Neural crest cell (in vitro differentiated cells): ENCODE measurements at places on chromosomes 3 and 15.

DNA sequence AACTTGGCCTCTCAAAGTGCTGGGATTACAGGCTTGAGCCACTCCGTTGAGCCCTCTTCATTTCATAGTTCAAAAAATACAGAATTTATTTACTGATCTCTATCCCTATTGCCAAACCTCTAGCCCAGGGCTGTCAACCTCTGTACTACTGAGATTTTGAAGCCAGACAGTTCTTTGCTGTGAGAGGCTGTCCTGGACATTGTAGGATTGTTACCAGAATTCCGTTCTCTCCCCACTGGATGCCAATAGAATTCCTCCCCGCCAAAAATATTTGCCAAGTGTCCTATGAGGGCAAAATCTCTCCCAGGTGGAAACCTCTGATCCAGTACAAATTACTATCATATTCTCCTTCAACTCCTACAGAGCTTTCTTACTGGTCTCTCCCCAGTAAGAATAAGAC is 29.6 kb upstream of the ADAMTS9 start:
- no peak for DNase-seq

DNA sequence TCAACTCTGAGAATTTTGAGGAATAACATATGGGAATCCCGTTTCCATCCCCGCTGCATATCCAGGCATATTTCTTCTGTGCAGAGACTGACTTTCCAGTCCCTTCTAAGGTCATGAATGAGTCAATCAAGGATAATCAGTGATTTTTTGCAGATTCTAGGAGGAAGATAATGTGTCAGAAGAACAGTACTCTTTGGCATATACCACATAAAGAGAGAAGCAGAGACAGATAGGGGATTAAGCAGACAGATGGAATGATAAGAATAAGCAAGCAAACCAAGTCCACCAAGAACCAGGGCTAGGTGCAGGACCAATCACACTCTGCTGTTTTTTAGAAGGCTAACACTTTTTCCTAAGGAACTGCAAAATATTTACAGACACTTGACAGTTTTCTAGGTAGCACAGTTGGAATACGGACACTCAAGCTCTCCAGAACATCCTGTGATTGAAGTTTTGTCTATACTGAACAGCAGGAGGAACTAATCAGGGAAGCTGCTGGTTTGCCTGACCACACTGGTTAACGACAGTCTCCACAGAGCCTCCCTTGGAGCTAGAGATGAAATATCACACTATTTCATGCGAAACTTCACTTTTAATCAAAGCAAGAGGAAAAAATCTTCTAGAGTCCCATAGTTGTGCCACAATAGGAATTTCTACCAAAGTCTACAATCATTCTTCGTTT is 450.0 kb upstream of the KCNMB2 start:
- no peak for DNase-seq

GRCh38 chr3:141412936-141413354 is 44.6 kb downstream of the ZBTB38 start:
- DNase-seq: no peak

DNA sequence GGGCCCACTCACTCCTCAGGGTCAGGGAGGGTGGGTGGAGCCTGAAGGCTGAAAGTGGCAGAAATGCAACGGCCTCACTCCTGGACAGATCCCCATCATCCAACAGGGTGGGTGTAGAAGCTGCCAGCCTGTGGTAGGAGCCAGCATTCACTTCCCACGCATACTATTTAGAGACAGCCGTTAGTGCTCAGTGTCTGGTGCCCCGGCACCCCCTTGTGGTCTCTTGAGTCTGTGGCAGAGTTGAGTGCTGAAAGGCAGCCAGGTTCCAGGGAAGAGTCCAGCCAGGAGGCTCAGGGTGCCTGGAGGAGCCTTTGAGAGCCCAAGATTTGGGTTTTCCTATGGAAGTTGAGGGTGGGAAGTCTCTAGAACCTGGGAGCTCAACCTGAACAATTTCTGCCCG is 2.1 kb upstream of the GNAT1 start:
- DNase-seq: peak; percentile 51

DNA sequence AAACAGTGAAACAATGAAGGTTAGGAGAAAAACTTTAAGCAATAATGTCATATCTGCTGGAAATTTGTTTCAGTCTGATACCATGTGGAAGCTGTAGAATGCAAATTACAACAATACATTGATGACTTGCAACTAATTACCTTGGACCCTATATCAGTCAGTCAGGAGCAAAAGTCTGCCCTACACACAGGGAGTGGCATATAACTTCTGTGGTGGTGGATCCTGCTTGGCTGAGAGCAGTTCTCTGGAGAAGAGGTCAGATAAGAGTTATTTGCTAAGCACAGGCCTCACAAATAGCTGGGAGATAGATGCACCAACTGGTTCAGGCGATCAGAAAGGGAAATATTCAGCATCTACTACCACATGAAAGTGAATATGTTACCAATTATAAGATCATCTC is 1364.6 kb upstream of the EPHA6 start:
- no peak for DNase-seq

GRCh38 chr3:140147965-140148490 is 213.0 kb downstream of the CLSTN2 start:
- no peak for DNase-seq

DNA sequence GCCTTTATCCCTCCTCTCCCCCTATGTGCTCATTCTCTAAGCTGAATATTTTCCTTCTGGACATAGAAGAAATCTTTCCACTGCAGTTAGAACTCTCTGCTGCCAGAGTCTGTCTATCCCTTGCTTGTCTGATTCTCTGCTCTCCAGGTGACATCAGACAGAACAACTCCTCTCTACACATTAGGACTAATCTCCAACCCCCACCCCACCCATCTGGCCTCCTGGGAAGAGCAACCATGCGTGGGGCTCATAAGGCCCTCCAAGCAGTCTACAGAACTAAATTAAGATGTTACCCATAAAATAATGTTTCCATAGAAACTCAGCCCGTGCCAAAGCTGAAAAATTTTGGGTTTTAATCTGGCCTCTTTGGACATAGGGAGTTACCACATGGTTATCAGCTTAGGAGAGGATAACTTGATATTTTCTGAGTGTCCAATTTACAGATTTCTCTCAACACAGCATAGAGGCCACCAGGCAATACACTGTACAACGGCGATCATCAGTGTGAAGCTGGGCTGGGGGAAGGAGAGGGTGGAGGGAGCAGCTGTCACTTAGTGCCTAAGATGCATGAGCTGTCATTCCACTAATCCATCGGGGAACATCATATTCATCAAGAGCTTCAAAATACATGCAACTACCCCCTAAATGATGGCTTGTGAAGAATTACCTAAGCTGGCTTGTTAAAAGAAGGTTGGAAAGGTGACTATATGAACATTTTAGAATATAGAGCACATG is 199.4 kb downstream of the CLSTN2 start:
- no peak for DNase-seq

- no peak for DNase-seq
These were observed 12.0 kb downstream of the TBC1D5 start for GRCh38 chr3:17730318-17730967.

- DNase-seq: no peak
These were observed 318.6 kb downstream of the SUCLG2 start for GRCh38 chr3:67335813-67336212.

DNA sequence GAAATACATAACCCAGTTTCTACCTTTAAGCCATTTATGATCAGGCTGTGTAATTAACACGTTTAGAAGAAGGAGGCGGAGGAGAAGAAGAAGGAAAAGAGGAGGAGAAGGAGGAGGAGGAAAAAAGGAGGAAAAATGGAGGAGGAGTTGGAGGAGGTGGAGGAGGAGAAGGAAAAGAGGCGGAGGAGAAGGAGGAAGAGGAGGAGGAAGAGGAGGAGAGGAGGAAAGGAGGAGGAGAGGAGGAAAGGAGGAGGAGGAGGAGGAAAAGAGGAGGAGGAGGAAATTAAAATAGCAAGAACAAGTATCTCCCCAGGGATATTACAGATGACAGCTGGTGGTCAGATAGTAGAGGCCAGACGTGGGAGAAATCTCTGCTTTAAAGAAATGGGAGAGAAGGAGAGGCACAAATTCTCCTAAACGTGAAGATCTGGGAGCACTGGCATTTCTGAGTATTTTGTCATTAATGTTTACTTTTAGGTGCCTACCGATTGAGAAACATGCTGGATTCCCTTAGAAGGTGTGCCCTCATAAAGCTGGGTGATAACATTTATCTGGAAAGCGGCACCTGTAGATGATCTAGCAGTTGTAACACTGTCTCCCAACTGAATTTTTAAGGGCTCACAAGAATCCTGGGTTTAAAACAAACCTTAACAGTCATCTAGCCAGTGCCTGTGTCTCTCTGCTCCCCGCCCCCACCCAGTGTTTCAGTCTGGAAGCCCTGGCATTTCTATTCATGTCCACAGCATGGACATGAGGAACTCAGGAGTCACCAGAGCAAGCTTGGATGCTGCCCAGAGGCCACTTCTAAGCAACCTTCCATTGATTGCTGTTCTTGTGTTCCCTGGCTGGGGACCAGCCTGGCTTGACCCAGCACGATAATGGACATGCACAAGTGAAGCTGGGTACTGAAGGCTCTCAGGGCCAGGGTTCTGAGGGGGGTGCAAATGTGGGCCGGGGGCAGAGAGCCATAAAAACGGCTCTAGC is 75.2 kb downstream of the CHRNA7 start:
- DNase-seq: no peak

GRCh38 chr15:28246605-28247004 is 75.4 kb downstream of the HERC2 start:
- DNase-seq: no peak

GRCh38 chr3:179200790-179201189 is 50.1 kb downstream of the KCNMB3 start:
- no peak for DNase-seq

DNA sequence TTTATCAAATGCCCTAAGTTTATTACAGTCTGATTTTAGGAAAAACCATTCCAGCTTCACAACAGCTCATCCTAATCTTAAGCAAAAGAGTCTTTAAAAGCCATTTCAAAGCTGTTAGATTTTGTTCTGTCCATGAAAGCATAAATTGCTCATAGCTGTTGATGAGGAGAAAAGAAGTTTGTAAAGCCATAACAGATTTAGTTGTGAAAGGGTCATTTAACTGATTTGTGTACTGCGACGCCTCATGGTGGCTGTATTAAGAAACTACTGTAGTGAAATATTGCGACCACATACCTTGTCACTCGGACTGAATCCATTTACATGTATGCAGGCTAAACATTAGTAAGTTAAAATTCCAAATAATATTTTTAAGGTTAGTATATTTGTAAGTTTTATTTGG is 20.9 kb downstream of the BBX start:
- DNase-seq: no peak

DNA sequence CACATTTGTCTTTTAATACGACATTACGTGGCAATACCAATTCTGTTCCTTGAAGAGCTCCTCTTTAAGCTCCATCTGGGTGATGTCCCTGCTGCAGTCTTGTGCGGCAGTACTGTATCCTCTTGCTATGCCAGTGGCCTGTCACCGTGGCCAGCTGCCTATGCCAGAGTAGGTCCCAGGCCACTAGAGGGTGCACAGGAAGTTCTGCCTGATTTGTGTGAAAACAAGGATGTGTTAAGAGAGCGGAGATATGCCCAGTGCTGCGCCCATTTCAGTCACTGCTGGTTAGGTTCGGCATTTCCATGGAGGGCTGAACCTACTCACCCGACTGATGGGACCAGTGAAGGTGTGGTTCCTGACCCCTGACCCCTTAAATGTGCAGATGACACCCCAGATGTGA is 25.2 kb downstream of the NIPA1 start:
- peak; percentile 19 for DNase-seq

GRCh38 chr15:67775250-67775649 is 50.1 kb upstream of the SKOR1 start:
- DNase-seq: no peak

GRCh38 chr3:186267758-186268157 is 94.3 kb downstream of the DGKG start:
- DNase-seq: no peak

- no peak for DNase-seq
These were observed 106.7 kb upstream of the FHIT start for GRCh38 chr3:61357902-61358301.

DNA sequence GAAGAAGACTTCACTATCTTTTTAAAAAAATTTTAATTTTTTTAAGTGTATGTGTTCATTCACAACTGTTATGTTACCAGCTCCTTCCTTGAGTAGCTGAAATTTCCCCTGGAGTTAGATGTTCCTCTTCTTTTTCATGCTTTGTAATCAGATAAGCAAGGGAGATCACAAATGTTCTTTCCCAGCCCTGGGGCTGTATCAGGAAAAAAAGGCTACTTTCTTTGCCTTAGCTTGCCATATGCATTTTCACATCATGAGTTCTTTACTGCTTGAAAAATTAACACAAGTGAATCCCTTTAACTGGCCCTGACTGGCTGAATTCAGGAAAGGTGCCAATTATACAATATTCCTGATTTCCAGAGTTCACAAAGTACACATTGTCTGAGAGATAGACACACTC is 353.2 kb upstream of the ATP11B start:
- no peak for DNase-seq

DNA sequence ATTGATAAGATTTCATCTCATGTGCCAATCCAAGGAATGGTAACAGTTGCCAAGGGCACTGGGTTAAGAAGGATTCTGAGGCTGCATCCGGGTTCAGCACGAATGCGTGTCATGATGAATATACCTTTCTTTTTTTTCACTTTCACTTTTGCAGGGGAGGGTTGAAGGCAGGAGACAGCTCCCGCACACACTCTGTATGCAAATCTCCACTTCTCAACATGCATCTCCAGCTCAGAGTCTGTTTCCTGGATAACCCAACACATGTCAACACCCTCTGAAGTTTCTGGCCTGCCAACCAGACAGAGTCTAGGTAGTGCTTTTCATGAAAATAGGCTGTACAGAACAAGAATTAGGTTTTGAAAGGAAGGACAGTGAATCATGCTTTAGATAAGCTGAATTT is 21.6 kb downstream of the B4GALT4 start:
- no peak for DNase-seq

DNA sequence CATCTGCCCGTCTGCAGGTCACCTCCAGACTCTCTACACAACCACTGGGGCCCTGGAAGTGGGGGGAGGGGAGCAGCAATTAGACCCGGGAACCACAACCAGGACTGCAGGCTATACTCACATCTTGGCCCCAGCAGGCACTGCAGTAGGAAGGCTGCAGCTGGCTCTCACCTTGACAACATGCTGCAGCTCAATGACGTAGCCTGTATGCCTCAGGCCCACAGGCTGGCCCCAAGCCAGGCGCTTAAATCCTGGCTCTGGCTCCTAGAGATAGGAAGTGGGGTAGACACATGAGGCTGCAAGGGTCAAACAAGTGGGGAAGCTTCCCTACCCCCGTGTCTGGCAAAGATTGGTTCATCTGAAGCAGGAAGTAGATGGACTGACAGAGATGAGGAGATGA is 4.6 kb upstream of the QRICH1 start:
- DNase-seq: no peak

GRCh38 chr15:67019884-67020520 is 45.4 kb upstream of the SMAD3 start:
- DNase-seq: no peak
